ENCODE measurements at places on chromosomes 5 and 9.

GRCh38 chr5:138065102-138065501, 18.7 kb upstream of the WNT8A start:
- no peak for DNase-seq

- DNase-seq, result no peak
Observed at GRCh38 chr5:123517476-123517875, 5.5 kb downstream of the CSNK1G3 start.

- DNase-seq, result no peak
Observed at GRCh38 chr9:126367139-126367538, 40.5 kb downstream of the MVB12B start.

GRCh38 chr9:89515416-89515815, 17.5 kb upstream of the SEMA4D start:
- no peak for DNase-seq

DNA sequence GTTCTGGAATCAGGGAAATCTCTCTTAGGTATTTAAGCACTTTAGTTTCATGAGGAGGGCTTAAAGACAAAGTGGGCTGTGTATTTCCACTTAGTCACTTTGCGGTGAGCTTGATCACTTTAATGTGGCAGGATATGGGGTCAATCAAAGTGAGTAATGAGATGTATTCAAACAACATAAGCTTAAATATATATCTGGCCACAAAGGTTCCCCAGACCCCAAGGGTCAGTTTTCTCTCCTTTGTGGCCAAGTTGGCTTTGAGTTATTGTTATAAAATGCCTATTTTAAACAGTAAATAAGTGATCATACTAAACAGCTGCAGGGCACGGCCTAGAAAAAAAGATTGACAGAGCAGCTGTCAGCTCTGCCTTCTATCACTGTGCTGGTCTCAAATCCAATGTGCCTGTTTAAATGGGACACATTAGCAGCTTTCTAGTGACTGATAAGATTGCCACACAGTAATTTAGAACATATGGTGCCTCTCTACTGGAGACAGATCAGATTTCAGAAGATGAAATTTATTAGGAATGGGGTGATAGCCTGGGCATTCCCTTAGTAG, 363.9 kb downstream of the AGTPBP1 start:
- no peak for DNase-seq

DNA sequence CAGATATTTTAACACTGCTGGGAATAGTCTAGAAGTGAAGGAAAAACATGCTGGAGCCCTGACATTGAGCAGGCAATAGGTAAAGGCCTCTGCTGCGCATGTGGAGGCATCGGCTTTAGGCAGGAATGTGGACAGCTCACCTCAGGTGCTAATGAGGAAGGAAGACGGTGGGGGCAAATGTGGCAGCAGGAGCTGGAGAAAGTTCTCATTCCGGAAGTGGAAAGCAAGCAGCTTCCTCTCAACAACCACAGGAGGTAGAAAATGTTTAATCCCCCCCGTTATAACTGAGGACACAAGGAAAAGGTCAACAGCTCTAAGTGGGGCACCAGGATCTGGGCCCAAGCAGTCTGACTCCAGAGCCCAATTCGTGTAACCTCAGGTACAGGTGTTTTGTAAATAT, 7.6 kb upstream of the RPS14 start:
- no peak for DNase-seq

DNA sequence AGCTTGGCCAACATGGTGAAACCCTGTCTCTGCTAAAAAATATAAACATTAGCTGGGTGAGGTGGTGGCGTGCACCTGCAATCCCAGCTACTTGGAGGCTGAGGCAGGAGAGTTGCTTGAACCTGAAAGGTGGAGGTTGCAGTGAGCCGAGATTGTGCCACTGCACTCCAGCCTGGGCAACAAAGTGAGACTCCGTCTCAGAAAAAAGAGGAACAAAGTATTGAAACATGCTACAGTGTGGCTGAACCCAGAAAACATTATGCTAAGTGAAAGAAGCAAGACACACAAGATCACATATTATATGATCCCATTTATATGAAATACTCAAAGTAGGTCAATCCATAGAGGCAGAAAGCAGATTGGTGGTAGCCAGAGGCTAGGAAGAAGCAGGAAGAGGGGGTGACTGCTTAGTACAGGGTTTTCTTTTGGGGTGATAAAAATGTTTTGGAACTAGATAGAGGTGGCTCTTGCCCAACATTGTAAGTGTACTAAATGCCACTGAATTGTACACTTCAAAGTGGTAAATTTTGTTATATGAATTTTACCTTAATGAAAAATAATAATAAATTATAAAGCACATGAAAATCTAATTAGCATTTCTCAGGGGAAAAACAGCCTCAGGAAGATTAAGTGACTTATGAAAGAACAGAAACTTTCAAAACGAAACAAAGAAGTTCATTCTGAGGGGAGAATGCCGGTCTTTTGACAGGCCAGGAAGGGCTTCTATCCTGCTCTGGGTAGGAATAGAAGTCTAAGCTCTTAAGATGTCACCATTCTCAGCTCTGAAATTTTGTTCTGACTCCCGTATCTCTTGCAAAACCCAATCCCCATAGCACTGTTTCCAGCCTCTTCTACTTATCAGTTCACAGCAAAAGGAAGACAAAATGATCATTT, 161.1 kb upstream of the TBCA start:
- no peak for DNase-seq

GRCh38 chr9:133767625-133768024, 29.5 kb upstream of the SARDH start:
- no peak for DNase-seq

- DNase-seq, result no peak
Observed at GRCh38 chr5:994272-994607, 14.4 kb upstream of the NKD2 start.

DNA sequence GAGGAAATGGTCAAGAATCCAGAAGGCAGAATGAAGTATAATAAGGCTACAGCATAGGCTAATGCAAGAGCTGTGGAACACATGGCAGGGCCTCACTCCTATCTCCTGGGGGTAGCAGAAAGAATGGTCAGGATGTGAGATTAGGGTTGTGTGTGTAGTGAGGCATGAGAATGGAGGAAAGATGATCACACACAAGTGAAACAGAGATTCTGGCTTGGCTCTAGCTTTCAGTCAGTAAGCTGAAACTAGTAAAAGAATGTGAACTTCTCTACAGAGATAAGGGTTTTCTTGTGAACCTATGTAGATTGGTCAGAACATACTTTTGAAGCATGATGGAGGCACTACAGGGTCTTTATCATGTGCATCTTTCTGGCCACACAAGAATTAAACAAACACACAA, 298.8 kb downstream of the ASTN2 start:
- DNase-seq, result no peak

GRCh38 chr5:66542711-66543110, 53.5 kb upstream of the MAST4 start:
- DNase-seq, result no peak

DNA sequence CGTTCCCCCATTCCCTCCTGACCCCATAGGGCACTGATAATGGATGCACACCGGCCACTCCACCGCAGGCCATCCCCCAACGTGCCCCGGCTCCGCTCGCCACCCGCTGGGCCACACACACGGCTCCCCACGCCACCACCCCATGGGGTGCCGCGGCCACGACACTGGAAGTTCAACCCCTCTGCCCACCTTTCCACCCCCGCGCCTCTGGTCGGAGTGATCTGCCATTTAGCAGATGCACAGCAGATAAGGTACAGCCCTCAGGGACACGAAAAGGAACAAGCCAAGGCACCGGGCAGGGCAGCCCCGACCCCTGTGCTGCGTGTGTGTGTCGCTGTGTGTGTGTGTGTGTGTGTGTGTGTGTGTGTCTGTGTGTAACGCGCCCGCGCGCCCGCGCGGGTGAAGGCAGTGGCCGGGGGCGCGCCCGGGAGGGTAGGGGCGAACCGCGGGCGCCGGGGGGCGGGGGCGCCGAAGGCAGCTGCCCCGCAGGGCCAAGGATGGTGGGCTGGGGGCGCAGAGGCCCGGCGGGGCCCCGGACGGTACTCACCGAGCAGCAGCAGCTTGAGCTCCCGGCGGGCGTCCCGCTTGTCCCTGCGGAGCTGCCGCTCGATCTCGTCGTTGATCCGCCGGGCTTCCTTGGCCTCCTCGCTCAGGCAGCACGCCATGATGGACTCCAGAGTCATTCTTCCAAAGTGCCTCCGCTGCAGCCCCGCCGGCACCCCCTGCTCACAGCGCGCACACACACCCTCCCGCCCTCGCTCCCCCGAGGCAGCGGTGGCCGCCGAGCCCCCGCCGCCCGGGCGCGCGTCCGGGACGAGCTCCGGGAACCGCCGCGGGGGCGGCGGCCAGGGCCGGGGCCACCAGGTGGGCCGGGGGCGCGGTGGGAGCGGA, 813 bp downstream of the GNAQ start:
- DNase-seq, result peak; percentile 22

- no peak for DNase-seq
Observed at GRCh38 chr5:98200726-98201541, 572.5 kb upstream of the RGMB start.

- DNase-seq, result no peak
Observed at GRCh38 chr5:135030123-135030955, 3.7 kb downstream of the PITX1 start.

GRCh38 chr5:66981266-66982055, 215.1 kb downstream of the CD180 start:
- DNase-seq, result peak; percentile 4
